ENCODE measurements at places on chromosomes 2 and 18.

DNA sequence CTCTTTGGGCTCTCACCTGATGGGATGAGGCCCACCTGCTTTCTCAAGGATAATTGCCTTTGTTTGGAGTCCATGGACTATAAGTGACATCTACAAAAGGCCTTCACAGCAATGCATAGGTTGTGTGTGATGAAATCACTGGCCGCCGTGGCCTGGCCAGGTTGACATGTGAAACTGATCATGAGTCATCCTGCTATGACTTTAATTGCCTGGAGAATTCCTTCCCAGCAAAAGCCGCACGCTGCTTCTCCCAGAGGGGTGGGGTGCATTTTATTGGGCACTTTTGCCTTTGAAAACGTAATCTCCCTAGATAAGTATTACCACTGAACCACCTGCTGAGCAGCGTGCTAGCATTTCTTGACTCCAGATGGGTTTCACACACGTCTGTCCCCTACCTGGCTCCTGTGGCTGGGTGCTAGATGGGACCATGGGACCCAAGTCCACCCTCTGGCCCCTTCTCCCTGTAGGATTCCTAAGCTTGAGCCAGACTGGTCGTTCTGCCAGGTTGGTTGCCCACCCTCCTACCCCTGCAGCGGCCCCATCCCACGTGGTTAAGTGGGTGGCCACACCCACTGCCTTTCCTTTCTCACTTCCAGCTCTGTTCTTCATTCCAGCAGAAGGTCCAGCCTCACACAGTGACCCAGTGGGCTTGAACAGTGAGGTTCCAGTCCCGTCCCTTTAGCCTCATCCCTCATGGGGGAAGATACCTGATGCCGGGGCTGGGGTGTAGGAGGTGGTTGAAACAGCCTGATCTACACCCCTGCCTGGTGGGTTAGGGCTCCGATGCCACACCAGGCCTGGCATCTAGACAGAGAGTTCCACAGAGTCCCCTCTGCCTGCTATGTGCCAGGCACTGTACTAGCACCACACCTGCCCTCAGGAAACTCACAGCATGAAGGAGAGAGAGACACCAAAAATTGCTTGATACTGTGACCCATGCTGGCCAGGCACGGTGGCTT lies 89.6 kb downstream of the GBX2 start:
- no peak for DNase-seq

- DNase-seq = peak; percentile 54
Observed at GRCh38 chr2:37671009-37671815, at the start of gene CDC42EP3. CDC42EP3 (minus strand) TSS chr2:37671642; CDS start chr2:37646587, 25,055 bp downstream.

- no peak for DNase-seq
Observed at GRCh38 chr18:22279741-22280452, 110.5 kb downstream of the GATA6 start.

DNA sequence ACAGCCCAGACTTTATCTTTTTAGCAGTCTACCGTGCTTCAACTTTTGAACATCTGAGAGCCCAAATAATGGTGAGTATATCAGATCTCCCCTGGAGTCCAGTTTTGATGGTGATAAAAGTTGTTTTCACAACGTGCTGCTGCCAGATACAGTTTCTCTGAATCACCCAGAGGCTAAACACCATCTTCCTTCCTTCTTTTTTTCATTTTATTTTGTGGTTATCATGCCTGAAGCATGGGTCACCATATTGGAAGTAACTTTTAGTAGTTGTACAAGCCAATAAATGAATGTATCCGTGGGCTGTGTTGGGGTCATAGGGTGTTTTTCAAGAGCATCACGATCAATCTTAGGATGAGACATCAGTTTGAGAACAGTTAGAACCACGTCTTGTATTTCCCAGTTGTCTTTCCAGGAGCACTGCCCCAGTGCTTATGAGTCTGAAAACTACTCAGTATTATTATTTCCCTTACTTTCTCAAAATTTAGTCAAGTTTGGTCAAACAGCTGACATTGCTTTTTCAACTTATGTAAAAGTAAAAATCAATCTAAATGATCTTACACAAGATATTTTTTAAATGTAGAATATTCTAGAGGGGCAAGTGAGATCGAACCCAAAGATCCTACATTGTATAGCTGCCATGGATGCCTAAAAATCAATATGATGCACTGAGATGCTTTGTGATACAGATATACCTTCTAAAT lies 311.4 kb downstream of the CTNNA2 start:
- no peak for DNase-seq

GRCh38 chr2:116319935-116320334 lies 1494.6 kb upstream of the DDX18 start:
- DNase-seq = no peak

- peak; percentile 41 for DNase-seq
Observed at GRCh38 chr2:6773007-6773693, 92.6 kb downstream of the CMPK2 start.

DNA sequence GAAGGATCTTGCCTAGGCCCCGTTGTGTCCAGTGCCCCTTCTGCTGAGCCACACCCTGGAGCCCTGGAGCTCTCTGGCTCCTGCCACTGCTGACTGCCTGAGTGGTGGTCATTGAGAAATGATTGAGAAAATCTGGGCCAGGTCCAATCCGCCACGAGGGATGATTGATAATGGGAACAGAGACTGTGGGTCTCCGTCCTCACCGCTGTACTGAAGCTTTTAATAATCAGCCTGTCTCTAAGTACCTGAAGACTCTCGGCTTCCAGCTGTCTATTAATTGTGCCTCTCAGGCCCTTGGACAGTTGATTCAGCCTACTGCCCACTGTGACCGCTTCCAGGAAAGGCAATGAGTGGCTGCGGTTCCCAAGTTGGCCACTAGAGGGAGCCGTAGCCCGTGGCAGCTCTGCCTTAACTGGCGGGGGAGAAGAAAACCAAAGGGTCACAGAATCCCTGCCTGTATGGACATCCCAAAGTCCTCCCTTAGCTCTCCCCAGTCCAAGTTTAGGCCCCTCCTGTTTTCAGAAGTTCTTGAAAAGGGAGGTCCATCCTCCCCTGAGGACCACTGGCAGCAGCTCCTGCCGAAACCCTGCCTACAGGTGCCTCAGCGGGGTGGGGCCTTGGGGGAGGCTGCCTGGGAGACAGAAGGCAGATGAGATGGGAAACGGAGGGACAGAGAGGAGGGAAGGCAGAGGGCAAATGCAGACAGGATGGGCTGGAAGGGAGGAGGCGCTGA lies 213.6 kb downstream of the TNS1 start:
- DNase-seq = peak; percentile 39

- no peak for DNase-seq
Observed at GRCh38 chr2:10444463-10444862, 3.7 kb downstream of the ODC1 start.

GRCh38 chr18:33123862-33124518 lies 316.5 kb downstream of the CCDC178 start:
- DNase-seq = no peak

DNA sequence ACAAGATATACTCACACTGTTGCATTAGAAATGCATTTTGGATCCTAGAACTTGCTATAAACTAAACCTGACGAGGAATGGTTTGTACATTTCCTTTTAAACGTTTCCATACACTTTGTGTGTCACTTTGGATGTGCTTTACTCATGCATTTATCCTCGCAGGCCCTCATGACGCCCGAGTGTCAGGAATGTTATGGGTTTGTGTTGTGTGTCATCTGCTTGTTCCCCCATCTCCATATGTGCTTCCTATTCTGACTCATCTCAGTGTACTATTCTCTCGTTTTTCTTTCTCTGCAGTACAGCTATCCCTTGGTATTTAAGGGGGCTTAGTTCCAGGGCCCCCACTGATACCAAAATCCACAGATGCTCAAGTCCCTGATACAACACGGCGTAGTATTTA lies 121.5 kb upstream of the RASGRP3 start:
- no peak for DNase-seq

DNA sequence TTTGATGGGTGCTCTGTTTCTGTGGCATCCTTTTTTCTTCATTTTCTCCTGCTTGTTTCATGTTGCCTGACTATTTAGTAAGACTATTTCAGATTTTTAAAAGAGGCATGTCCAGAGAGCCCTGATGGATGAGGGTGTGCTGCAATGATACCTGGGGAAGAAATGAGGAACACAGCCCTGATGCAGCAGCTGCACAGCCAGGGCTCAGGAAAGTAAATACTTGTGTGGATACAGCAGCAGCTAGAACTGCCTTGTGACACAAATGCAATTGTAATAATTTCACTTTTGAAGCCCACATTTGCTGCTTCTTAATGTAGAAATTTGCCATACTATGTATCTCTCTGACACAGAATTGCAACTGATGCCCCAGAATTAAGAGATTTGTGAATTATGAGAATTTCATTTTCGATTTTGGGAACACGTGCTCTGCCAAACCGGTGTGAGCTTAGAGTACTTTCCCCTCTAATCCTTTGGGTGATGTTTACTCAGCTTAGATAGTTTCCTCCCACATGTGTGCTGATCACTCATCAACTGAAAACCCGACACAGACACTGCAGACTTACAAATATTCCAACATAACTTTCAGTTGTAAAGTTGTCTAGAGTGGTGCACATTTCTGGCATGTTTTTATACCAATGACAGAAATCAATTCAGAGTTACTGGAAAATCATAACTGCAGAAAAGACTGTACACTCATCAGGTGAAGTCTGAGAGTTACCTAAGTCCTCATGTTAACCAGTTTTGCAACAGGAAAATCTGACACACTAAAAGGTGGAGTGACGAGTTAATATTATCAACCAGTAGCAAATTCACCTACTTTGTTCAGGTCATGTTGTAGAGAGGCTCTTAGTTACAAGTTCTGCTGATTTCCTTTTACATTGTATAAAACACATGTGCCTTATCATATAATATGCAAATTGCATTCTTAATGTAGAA lies 383.4 kb downstream of the CBLN2 start:
- no peak for DNase-seq

GRCh38 chr18:22546905-22547570 lies 129.3 kb upstream of the CTAGE1 start:
- DNase-seq = no peak

- DNase-seq = no peak
Observed at GRCh38 chr2:55965966-55966365, 42.4 kb upstream of the EFEMP1 start.

GRCh38 chr18:55266981-55267380 lies 307.7 kb upstream of the CCDC68 start:
- no peak for DNase-seq

- DNase-seq = no peak
Observed at GRCh38 chr2:241334813-241335212, 19.1 kb downstream of the SEPTIN2 start.

GRCh38 chr18:56899660-56900059 lies 247.2 kb upstream of the BOD1L2 start:
- DNase-seq = no peak

GRCh38 chr2:69501301-69501700 lies 64.1 kb upstream of the NFU1 start:
- no peak for DNase-seq

DNA sequence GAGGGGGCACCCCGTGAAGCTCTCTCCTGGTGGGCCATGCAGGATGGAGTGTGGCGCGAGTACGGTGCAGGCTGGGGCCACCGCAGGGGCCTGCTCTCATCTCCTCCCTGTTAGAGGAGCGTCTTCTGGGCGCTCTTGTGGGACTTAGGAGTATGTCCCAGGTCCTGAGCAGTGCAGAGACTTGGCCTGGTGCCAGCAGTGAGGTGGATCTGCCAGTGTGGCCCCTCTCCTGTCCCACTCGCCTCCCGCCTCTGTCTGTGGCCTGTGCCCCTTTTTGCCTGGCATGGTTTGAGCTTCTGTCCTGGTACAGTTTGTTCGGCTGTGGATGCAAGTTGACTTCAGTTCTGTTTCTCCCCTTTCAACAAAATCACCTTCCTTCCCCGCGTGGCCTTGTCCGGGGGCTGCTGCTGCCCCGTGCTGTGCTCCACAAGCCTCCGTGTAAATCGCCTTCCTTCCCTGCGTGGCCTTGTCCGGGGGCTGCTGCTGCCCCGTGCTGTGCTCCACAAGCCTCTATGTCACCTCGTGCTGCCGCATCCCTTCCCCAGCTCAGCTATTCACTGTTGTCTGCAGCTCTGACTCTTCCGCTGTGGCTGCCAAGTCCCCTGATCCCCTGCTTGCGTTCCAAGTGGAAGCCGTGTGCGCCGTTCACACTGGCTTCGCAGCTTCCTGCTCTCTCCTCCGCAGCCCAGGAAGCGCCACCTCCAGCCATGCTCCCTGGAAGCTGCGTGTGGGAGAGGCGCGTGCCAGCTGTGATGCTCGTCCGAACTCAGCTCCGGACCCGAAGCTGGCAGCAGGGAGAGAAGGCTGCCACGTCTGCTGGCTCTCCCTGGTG lies 13.7 kb downstream of the LDLRAD4 start:
- DNase-seq = no peak

- no peak for DNase-seq
Observed at GRCh38 chr2:62578803-62579640, 73.0 kb upstream of the TMEM17 start.

DNA sequence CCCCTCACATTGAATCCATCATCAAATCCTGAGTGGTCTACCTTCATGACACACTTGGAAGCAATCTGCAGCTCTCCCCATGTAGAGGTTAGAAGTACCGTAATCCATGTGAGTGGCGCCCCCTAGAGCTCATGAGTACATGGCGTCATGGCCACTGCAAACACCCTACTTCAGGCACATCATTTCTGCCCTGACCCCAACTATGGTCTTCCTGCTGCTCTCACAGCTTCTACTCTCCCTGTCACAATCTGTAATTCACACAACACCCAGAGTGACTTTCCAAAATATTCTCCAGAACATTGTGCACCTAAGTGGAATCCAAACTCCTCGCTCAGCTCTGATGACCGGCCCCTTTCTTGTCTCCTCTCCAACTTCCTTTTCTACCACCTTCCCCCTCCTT lies 141.9 kb downstream of the ANKRD44 start:
- no peak for DNase-seq

DNA sequence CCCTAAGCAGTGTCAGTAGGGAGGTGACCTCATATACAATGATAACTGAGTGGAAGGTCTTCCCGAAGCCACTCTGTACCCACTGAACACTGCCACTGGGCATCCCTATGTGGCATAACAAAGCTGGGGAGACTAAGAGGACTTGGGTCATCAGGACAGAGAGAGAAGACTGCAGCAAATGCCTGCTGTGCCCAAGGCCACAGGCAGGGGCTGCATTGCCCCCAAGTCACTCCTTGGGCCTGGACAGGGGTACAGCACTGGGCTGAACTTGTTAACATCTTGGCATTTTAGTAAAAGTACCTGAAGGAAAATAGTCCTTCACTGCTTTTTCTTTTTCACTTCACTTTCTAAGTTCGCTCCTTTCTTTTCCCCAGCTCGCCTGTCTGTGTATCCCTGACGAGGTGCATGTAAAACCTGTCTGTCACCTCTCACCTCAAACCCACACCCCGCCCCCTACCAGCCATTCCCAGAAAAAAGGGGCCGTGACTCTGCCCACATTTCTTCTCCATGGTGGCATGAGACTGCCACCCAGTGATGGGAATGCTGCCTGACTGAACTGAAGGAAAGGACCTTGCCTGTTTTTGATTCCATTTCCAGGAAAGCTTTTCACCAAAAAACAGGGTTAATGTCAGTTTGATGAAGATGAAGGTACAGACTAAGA lies 62.9 kb downstream of the MTHFD2 start:
- DNase-seq = no peak

DNA sequence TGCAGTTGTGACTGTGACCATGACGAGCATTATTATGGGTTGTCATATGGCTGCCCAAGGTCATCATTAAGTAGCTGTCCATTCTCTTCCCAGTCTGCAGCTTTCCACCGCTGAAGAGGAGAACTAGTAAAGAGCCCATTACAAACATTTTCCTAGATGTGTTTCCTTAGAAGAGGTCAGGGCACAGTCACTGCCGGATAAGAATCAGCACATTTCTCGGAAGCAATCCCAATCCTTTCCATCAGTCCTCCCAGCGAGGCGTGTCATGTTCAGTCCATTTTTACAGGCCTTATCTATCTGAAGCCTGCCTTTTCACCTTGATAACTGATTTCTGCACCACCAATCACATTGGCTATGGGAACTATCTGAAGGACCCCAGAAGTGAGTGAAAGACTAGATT lies 319.9 kb upstream of the SLC14A2 start:
- no peak for DNase-seq
